ENCODE measurements at places on chromosomes 4 and X.

DNA sequence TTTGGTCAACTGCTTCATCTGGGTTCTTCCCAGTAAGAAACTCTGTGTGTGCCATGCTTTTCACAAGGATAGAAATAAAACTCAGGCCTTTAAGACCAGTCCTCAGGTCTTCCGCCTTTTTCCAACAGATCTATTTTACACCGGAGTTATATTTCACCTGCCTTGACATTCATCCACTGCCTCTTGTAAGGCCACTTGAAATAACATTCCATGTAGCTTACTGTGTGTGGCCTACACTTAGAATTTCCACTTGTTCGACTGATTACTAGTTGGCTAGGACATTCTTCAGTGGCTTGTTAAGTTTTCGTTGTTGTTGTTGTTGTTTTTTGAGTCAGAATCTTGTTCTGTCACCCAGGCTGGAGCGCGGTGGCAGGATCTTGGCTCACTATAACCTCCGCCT, 92.8 kb upstream of the UNC5C start:
- ATAC-seq = no peak

DNA sequence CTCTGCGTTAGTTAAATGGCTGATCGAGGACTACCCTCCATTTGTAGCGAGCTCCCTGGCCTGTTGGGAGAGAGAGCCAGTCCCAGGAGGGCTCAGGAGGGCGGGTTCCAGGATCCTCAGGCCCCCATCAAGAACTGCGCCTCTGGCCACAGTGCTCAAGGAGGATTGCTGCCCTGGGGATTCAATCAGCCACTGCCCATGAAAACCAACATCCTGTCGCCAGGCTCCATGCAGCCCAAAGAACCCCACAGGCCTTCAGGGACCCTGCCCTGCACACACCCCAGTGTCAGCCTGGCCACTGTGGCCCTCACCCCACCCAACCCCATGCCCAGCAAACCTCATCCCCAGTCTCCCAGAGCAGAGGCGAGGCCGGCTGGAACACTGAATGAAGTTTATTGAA, 4.3 kb downstream of the PNMA6F start:
- ATAC-seq = no peak

- ATAC-seq = peak; percentile 17
Observed at GRCh38 chrX:74536832-74537371, 77.5 kb downstream of the RLIM start.

DNA sequence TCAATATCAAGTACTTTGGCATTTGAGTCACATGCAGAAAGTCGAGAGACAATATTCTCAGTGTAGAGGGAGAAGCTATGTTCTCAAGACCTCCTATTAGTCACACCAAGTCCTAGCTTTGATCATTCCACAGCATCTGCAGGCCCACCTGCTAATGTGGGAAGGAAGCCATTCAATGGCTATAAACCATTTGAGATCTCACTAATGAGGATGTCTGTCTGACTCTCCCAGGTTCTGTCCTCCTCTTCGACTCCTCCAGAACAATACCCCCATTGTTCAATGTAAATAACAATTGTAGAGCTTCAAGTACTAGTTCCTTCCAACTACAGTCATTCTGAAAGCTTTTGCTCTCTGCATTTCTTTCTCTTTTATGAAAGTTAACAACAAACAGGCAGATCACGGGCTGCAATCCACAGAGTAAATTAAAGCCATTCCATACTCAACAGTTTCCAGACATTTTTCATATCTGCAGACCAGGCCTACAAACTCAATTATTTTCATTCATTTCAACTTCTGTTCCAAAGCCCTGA, 140.2 kb upstream of the EDNRA start:
- no peak for ATAC-seq

GRCh38 chr4:41324861-41325260, 68.1 kb downstream of the UCHL1 start:
- ATAC-seq = no peak

DNA sequence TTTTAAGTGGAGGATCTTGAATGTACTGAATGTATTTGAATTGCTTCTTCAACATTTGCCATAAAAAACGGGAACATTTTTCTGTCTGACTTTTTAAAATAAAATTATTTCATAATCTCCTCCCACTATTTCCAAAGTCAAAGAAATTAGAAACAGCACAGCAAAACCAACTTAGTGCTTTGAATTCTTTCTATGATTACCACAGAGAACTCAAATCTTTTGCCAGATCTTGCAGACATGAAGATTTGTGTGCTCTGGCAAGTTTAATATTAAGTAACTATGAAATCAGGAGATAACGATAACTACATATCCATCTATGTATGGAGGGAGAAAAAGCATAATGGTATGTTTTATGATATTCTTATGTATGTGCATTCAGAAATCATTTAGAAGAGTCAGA, 982.2 kb downstream of the PCDH7 start:
- no peak for ATAC-seq

Measured in stimulated activated memory B cell treated with anti-CD40 and anti-IgM and Interleukin-4, amounts not matched to agents 10 μg/mL and 1 μg/mL and 100 μg/mL, for 72 hours (primary cell).